ENCODE measurements at places on chromosomes 16 and 17.

GRCh38 chr17:1627182-1627981, 1.3 kb downstream of the SLC43A2 start:
- no peak for DNase-seq

GRCh38 chr17:8753976-8754440, 4.3 kb downstream of the SPDYE4 start:
- no peak for DNase-seq

DNA sequence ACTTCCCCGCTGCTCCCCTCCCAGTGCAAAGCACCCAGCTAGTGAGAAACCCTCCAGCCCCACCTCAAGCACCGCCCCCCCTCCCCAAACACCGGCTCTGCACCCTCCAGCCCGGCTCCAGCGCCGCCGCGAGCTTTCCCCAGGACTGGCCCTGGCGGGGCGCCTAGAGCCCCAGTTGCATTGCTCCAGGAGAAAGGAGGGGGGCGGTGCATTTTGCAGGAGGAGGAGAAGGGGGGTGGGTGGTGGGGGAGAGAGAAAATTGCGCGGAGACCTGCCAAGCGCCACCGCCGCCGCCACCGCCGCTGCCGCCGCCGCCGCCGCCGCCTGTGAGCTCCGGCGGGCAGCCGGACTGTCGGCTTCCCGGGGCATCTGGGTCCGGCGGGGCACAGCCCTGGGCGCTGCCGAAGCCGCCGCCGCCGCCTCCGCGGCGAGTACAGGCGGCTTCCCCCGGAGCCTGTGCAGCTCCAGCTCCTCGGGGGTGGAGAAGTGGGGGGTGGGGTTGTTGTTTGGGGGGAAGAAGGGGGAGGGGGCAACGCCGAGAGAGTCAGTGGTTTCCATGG, 333 bp upstream of the NOG start:
- DNase-seq, result no peak

DNA sequence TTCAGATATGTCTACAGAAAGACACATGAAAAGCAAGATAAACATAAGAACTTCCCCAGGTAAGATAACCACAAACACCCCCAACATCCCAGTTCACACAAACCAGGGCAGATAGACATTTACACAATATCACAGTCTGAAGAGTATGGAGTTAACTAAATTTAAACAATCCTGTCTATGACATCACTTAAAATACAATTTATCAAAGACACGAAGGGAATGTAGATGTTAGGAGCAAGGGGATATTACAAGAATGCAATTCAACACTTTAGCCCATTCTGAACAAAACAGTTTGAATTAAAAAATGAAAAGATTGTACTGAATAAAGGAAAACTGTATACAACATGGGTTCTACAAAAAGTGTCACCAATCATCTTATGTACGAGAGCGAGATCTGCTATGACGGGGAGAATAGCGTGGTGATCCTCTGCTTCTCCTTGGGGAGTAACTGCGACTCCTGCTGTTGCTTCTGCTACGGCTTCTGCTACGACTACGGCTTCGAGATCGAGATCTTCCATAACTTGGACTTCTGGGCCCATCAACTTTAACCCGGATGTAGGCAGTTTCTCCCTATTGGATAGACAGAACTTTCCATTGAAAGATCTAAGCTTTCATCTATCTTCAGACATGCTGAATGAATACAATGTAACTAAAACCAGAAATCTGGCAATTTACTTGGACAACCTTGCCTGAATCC, 1.9 kb downstream of the SRSF1 start:
- DNase-seq, result no peak

GRCh38 chr16:4640572-4641305, 16.1 kb downstream of the MGRN1 start:
- no peak for DNase-seq

DNA sequence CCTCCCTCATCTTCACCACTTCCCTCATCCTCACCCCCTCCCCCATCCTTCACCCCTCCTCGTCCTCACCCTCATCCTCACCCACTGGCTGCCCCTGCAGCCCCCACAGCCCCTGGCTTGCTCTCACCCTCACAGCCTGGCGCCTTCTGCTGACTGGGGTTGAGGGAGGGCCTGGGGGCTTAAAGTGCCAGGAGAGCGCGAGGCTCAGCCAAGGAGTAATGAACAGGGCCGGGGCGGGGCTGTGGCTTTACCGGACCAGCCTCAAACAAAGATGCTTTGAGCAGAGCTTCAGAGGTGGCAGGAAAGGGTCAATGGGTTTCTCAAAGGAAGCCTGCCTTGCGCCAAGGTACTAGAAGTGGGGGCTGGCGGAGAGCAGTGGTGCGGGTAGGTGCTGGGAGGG, at the start of gene PRSS33:
Gene PRSS33, minus strand, starts transcription at position 155 of the 400 bp plus-strand sequence. CDS start 1,013 bp downstream, outside the sequence.
- DNase-seq, result no peak

- no peak for DNase-seq
These were observed 6.0 kb downstream of the MPG start for GRCh38 chr16:83781-84615.

DNA sequence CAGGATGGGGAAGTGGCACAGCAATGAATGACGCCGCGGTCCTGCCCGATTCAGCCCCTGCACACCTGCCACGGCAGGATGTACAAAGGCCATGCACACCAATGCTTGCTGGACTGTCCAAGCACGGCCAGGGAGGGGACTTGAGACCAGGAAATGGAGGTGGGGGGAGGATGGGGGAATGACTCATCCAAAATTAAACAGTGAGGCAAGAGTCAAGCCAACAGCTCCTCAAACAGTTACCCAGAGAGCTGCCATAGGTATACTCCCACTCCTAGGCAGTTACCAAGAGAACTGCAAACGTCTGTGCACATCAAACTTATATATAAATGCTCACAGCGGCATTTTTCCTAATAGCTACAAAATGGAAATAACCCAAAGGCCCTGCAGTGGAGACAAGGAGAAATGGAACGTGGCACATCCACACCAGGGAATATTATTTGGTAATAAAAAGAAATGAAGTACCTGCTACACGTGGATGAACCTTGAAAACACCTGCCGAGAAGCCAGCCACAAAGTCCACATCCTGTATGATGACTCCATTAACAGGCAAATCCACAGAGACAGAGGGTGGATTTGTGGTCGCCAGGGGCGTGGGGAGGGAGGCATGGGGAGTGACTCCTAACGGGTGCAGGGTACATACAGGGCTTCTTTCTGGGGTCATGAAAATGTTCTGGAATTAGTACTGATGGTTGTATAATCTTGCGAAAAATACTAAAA, 54.1 kb downstream of the VAC14 start:
- no peak for DNase-seq

DNA sequence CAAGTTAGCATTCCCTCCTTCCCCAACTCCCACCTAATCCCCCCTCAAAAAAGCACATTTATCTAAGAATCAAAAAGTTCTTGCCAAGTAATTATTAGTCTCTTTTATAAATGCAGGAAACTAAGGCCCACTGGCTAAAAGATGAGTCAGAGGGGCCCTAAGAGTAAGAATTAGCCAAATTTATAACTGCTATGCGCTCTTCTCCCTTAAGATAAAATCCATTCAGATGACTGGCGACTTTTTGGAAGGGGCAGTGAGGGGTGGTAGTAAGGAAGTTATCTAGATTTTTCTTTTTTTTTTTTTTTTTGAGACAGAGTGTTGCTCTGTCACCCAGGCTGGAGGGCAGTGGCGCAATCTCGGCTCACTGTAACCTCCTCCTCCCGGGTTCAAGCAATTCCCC, 17.1 kb downstream of the ZNF652 start:
- DNase-seq, result no peak

- DNase-seq, result no peak
These were observed 22.2 kb downstream of the KRT23 start for GRCh38 chr17:40915199-40915661.

GRCh38 chr17:79794659-79795511, 2.0 kb downstream of the CBX8 start:
- no peak for DNase-seq

- no peak for DNase-seq
These were observed 20.5 kb upstream of the TBX4 start for GRCh38 chr17:61431594-61432311.

GRCh38 chr17:33511670-33512069, 218.6 kb upstream of the ASIC2 start:
- DNase-seq, result no peak

DNA sequence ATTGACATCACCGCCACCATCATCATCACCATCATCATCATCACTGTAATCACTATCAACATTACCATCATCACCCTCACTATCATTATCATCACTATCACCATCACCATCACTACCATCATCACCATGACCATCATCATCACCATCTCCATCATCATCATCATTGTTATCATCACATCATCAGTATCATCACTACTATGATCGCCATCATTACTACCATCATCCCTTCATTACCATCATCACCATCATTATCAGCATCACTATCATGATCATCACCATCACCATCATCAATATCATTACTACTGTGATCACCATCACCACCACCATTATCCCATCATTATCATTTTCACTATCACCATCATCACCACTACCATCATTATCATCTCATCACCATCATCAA, 368.3 kb downstream of the SEC14L1 start:
- DNase-seq, result no peak

- DNase-seq, result no peak
These were observed 12.1 kb downstream of the CMTM3 start for GRCh38 chr16:66616592-66616991.

DNA sequence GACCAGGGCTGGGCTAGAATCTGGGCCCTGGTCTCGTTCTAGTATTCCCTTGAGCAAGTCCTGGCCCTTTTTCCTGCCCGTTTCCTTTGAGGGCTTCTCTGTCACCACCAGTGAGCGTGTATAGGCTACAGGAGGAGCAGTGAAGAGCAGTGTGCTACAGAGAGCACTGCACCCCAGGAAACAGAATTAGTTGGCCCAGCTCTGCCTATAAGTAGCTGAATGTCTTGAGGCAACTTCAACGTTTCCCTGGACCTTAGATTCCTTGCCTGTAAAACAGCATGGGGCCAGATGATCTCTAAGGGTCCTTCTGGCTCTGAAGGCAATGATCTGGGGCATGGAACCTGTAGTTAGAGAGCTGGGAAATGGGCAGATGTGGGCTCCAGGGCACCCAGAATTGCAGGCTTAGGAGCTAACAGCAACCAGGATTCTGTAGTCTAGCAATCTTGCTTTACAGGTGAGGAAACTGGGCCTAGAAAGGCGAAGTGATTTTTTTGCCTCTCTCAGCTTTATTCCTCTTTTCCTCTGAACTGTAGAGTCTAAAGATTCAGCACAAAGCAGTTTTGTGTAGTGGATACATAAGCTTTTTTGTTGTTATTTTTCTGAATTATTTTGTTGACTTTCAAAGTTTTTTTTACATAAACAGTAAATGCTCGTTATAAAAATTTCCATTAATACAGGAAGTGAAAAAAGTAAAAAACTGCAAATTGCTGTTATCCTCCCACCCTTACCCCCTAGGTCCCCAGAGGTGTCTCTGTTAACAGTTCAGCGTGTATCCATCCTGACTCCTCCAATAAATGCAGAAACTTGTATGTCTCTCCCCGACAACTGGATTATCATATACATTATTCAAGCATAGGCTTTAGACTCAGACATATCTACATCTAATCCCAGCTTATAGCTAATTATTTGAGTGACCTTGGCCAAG, 1.7 kb upstream of the MYL4 start:
- no peak for DNase-seq

GRCh38 chr16:83433201-83433600, 374.6 kb upstream of the HSBP1 start:
- DNase-seq, result no peak

- no peak for DNase-seq
These were observed 43.5 kb downstream of the GINS3 start for GRCh38 chr16:58435779-58436178.

GRCh38 chr17:44030482-44030881, 15.7 kb upstream of the TMEM101 start:
- DNase-seq, result no peak

DNA sequence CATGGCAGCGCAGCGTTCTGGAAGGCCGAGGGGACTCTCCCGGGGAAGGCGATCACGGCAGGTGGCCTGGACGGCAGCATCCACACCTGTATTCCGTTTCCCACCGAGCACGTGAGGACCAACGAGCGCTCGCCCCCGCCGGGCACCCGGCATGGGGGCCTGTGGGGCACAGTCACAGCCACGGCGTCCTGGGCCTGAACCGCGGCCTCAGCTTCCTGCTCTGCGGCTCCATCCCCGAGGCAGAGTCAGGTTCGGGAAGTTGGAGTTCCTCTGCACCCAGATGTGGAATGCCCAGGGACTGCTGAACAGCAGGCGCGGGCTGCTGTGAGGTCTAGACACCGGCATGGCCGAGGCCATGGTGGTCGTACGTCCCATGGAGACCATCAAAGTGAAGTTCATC, 1713.9 kb downstream of the TP53TG3F start:
- DNase-seq, result no peak

- no peak for DNase-seq
These were observed 96.7 kb upstream of the FAM20A start for GRCh38 chr17:68697850-68698361.

All from activated CD4-positive, alpha-beta T cell treated with anti-CD3 and anti-CD28 coated beads, Interleukin-2, amount 50 U/mL, for 24 hours (primary cell).